ENCODE measurements at places on chromosomes 16 and 17. TPM values are rescaled to one million over a fixed set of nuclear protein-coding genes. Genes with fewer than 3 reads are reported as not detected.

The HBA2 gene
- polyA plus RNA-seq, result 794 TPM

- no peak for DNase-seq
Observed at GRCh38 chr16:75054556-75054947, 55.7 kb downstream of the ZNRF1 start.

DNA sequence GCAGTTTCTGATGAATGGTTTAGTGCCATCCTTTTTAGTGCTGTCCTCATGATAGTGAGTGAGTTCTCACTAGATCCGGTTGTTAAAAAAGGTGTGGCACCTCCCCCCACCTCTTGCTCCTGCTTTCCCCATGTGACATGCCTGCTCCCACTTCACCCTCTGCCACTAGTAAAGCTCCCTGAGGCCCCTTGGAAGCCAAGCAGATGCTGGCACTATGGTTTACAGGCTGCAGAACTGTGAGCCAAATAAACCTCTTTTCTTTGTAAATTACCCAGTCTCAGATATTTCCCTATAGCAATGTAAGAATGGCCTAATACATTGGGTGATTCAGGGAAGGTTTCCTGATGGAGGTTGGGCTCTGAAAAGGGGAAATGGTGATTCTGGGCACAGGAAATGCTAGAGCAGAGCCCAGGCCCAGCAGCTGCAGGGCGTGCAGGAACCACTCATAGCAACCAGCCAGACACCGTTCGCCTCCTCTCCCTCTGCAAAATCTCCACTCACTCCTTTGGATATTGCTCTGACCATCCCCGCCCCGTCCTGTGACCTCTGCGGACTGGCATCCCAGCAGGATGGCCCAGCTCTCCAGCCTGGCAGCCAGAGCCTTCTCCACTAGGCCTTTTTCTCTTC is 2.6 kb upstream of the ADORA2B start:
- no peak for DNase-seq

GRCh38 chr16:79287424-79287917 is 313.1 kb downstream of the MAF start:
- no peak for DNase-seq

GRCh38 chr17:48500435-48501426 is 30.1 kb downstream of the HOXB1 start:
- DNase-seq, result no peak

GRCh38 chr16:55101026-55101425 is 170.4 kb downstream of the IRX5 start:
- no peak for DNase-seq

GRCh38 chr16:20859699-20860098 is 40.5 kb downstream of the DCUN1D3 start:
- DNase-seq, result no peak

The GPRC5C gene
- polyA plus RNA-seq, result 116 TPM

GRCh38 chr16:55052741-55053415 is 122.2 kb downstream of the IRX5 start:
- no peak for DNase-seq

The MT4 gene
- polyA plus RNA-seq, result not detected

The NPIPB6 gene
- polyA plus RNA-seq, result 1.1 TPM

GRCh38 chr16:27431773-27432532 is 30.0 kb downstream of the IL21R start:
- no peak for DNase-seq

- peak; percentile 48 for DNase-seq
Observed at GRCh38 chr17:75011401-75012095, 922 bp upstream of the MRPL58 start.

DNA sequence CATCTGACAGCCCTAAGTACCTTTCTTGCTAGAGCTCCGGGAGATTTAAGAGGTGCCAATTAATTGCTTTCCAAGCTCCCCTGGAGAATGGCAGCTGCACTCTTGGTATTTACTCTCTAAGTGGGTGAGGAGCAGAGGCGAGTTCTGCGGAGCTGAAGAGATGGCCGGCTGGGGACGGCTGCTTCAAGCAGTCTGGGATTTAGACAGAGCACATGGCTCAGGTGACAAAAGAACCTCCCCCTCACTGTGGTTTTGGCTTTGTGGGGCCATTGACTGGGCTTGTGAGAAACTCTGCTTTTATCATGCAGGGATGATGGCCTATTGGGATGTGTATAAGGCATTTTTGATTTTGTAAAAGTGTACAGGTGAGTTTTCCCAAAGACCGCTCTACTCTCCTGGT is 239.3 kb upstream of the EEF2KMT start:
- DNase-seq, result no peak

DNA sequence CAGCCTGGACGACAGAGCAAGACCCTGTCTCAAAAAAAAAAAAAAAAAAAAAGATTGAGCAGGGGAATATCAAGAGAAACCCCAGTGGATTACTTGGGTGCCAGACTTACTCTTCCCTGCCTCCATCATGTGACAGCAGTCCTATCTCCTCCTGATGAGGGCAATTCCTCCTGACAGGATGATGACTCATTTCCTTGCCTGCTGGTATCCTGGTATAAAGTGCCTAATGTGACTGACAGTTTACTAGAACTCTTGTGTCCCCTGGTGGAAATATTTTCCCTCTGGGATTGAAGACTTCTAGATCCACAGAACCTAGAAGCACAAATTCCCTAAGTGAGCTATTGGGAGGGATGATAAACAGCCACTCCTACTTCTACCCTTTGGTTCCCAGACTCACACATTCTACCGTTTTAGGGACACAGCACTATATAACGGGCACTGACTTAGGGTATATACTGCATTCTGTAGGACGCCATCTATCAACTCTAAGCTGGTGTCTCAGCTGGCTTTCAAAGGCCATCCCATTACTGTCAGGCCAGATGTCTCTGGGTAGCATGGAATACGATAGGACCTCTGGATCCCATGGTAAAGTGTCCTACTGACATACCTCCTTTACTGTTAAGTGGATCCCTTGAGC is 114.6 kb upstream of the MED13 start:
- no peak for DNase-seq

- no peak for DNase-seq
Observed at GRCh38 chr17:75684924-75685323, 17.8 kb downstream of the SAP30BP start.

DNA sequence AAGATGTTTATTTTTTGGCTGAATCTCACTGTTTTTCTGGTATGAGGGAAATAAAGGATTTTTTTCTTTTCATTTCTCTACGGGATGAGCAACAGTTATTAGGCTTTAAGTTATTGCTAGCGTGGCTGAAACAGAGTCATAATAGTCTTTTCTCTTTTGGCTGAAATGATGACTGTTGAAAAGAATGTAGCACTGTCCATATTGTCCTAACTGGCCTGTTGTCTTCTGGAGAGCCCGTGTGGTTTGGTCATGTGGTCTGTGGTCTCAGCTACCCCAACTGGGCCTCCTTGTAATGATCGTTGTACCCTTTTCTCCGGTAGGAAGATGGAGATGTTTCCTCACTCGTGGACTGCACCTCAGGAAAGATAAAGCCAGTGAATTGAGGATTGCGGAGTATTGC is 36.6 kb downstream of the EPN2 start:
- DNase-seq, result no peak

DNA sequence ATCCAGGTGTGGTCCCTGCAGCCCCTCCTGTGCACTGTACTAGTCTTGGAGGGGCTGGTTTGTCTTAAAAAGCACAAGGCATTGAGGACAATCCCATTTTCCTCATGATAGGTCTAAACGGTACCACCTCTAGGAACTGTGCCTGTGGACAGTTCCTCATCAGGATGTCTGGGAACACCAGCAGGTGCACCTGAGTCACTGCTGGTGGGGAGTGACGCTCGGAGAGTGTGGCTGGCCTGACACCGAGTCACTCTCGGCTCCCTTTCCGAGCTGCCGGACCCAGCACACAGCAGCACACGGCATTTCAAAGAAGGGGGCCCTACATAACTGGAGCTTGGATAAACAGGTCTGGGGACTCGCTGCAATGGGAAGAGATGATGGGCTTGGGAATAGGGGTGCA is 25.6 kb downstream of the LRRC75A start:
- DNase-seq, result no peak
